ENCODE measurements at places on chromosomes 6 and 20.

- DNase-seq, result no peak
These were observed 296.2 kb downstream of the RIMS1 start for GRCh38 chr6:72182337-72183246.

GRCh38 chr20:63224412-63225081 is 8.6 kb upstream of the YTHDF1 start:
- no peak for DNase-seq

DNA sequence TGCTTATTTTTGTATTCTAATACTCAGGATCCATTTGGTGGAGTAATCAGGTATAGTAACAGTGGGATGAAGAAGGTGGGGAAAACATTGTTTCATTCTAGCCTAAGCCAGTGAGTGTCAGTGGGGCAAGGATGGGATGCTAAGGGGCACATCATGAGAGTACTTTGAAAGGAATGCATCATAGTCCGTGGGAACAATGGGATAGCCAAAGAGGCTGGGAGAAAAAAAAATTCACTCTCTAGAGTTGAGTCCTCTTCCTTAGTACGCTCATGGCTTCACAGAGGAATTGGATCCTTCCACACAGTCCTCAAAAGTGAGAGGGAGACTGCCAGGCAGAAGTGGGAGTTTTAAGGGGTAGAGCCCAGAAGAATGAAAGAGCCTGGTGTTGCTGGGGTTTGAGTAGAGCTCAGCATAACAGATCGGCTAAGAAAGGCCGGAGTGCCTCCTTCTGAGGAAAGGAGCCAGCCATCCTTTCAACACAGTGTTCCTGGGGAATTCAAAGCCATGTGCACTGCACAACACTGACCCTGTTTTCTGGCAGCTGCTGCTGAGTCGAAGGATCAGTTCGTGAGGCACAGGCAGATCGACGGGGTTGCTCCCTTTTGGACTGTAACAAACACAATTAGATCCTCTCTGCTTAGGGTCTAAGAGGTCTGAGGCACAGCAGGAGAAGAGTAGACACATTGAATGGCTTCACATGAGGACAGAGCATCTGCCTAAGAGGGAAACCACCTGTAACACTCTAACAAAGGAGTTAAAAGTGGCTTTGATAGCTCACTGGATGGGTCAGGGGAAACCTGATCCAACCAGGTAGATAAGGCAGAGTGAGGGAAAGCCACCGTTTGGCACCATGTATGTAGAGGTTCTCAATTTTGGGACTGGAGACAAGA is 61.2 kb downstream of the ELOVL5 start:
- DNase-seq, result no peak

- DNase-seq, result peak; percentile 67
These were observed 1.3 kb downstream of the MAN1A1 start for GRCh38 chr6:119348096-119348747.

- DNase-seq, result no peak
These were observed 19.8 kb downstream of the DSE start for GRCh38 chr6:116390581-116390980.

DNA sequence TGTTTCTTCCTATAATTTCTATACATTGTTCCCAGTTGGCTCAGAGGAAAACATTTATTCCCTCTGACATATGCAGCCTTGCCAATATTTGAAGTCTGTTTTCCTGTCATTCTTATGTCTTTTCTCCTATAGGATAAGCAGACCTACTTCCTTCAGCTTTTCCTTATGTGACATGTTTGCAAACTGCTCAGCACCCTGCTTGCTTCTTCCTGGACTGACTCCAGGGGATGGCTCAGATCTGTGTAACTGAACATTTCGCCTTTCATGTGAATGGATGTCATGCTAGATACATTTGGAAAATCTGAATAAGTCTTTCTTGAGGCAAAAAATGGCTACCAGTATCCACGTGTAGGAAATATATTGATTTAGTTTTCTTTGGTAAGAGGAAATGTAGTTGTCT is 113.2 kb downstream of the CARMIL1 start:
- no peak for DNase-seq

DNA sequence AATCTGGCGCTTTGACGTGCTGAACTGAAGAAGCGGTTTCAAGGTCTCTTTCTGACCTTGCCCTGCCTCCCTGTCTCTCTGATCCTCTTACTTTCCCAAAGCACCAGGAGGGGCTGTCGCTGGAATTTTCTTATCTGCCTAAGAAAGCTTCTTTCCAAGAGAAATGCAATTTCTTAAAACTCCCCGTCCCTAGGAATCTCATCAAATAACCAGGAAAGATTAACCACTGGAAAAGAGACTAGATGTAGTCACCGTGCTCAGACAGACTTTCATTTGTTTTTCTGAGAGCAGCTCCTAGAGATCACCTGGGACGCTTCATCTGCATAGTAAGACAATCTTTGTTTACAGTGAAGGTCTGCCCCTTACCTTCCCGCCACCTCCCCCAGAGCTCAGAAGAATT is 38.6 kb downstream of the PDYN start:
- DNase-seq, result no peak

DNA sequence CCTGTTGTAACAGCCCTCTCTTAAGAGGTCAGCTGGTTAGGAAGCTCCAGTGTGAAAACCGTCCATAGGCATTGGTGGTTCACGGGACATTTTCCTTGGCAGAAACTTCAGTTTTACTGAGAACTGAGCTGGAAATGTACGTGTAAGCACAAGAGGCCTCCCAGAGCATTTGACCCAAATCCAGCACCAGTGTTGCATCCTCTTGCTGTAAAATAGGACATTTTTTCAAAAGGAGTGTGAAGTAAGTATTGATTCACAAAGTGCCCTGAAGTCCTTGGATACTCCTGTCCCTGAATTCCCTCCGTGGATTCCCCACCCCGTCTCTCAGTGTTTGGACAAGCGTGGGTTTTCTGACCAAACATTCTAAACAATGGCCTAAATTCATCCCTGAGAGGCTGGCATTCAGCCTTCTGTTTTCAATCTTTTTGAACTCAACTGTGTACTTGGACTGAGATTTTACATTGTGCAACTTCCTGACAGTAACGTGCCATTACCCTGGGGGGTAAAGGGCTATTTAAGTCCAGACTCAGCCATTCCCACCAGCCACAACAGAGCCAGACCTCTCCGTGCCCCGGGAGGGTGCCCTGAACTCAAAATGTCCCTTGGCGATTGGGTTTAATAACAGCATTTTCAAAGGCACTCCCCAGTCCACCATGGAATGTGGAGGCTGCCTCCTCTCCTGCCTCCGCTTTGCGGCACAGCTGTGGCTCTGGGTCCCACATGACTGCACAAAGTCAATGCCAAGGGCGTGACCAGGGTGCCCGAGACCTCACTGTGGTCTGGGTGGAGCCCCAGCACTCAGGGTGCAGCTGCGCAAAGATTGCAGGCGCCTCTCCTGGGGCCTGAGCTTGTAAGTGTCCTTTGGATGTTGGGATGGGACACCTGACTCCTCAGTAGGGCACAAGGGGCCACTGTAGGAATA is 92.7 kb upstream of the AFDN start:
- DNase-seq, result no peak

DNA sequence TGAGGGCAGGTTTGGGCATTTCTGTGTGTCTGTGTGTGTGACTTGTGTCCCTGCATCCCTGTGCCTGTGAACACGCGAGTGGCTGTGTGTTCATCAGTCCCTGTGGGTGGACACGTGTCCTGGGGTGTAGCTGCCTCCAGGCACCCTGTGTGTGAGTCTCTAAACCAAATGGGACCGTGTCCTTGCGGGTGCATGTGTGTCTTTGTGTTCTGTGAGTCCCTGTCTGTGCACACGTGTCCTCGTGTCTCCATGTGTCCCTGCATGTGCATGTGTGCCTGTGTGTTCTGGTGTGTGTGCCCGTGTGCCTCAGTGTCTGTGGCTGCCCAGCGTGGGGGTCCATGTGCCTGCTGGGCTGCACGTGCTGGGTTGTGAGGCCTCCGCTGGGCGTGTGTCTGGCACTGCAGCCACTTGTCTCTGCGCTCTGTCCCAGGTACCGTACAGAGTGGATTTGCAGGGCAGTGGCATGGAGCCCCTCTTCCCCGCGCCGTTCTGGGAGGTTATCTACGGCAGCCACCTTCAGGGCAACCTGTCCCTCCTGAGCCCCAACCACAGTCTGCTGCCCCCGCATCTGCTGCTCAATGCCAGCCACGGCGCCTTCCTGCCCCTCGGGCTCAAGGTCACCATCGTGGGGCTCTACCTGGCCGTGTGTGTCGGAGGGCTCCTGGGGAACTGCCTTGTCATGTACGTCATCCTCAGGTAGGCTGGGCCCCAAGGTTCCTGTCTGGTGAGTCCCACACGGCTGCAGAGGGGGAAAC is 8.2 kb upstream of the LKAAEAR1 start:
- no peak for DNase-seq

- peak; percentile 18 for DNase-seq
These were observed 252.8 kb downstream of the CDH26 start for GRCh38 chr20:60210779-60211617.

GRCh38 chr6:100062621-100063020 is 68.6 kb upstream of the MCHR2 start:
- no peak for DNase-seq

GRCh38 chr6:142542704-142543233 is 241.0 kb downstream of the ADGRG6 start:
- no peak for DNase-seq

GRCh38 chr6:144155529-144155928 is 5.2 kb downstream of the STX11 start:
- no peak for DNase-seq

- no peak for DNase-seq
These were observed 50.9 kb downstream of the STMND1 start for GRCh38 chr6:17152703-17153102.

GRCh38 chr20:46291401-46291800 is 16.9 kb downstream of the CDH22 start:
- DNase-seq, result no peak

GRCh38 chr6:157246048-157246630 is 77.2 kb downstream of the TMEM242 start:
- no peak for DNase-seq

DNA sequence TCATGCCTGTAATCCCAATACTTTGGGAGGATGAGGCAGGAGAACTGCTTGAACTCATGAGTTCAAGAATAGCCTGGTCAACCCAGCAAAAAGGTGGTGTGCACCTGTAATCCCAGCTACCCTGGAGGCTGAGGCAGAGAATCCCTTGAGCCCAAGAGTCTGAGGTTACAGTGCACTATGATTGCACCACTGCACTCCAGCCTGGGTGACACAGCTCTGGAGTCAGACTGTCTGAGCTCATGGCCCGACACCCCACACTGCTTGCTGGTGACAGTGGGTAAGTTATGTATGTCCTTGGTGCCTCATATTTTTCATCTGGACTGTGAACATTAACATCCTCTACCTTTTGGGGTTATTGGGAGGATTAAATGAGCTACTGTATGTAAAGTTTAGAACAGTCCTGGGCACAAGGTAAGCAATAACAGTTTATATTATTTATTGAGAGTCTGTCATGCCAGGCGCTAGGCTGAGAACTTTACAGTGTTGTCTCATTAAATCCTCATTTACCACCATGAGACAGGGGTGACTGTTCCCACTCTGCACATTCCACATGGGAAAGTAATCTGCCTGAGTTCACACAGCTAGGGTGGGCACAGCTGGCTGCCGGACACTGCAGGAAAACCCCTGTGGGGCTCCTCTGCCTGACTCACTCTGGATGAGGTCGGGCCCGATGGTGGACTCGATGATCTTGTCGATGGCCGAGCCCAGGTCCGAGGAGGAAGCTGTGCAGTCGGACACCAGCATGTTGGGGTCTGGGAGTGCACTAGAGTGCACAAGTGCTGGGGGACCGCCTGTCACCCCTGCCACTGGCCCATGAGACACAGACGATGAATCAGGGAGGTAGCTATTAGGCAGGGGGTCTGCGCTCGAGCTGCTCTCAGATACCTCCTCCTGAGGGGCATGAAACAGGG is 2.9 kb downstream of the ZNF335 start:
- DNase-seq, result no peak

GRCh38 chr6:38637756-38638155 is 2.0 kb downstream of the BTBD9 start:
- no peak for DNase-seq

DNA sequence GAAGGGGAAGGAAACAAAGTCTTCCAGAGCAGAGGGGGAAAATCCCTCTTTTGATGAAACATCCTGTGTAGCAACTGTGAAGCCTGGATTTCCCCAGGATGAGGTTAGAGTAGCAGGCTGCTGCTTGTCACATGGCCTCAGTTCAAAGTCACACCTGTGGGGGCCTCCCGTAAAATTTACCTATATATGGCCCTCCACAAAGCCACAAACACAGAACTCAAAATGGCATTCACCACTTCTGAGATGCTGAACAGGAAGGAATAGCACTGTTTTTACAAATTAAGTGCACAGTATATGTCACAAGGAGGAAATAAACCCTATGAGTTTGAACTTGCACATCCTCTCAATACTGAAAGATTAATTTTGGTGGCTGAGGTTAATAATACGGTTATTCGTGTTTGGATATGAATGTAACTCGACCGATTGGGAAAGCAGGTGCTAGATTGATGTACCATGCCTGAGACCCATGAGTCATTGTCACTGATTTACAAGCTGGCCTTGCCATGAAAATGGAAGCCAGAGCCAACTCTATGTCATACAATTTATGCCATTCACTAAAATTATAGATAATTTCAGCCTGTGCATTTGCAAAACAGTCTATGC is 70.6 kb downstream of the SGK1 start:
- peak; percentile 69 for DNase-seq

DNA sequence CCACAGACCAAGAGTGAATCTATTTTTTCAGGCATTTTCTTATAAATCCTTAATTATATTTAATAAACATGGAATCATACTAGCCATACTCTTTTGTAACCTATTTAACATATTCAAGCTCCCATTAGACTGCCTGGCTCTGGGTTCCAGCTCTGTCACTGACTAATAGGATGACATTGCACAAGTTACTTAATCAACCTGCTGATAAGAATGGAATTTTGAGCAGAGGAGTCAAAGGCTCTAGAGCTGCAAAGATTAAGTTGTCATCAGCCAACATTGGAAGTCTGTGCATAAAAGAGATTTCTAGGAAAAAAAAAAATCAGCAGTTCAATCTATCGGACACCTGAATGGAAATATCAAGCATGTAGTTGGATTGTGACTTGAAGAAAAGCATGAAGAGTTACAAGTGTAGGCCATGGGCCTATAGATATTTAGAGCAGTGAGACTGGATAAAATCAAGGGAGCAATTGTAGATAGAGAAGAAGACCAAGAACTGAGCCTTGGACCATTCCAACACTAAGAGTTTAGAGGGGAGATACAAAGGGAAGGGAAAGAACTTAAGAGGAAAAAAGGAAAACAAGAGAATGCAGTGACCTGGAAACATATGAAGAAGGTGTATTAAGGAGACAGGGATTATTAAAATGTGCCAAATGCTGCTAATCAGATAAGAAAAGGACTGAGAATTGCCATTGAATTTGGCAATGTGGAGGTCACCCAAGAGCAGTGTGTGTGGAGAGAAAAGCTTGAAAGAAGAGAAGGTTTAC is 11.0 kb upstream of the HINT3 start:
- DNase-seq, result no peak
